ENCODE measurements at places on chromosomes 6 and 20.

- DNase-seq = no peak
Measured at GRCh38 chr6:116529466-116530290, 15.8 kb downstream of the TRAPPC3L start.

DNA sequence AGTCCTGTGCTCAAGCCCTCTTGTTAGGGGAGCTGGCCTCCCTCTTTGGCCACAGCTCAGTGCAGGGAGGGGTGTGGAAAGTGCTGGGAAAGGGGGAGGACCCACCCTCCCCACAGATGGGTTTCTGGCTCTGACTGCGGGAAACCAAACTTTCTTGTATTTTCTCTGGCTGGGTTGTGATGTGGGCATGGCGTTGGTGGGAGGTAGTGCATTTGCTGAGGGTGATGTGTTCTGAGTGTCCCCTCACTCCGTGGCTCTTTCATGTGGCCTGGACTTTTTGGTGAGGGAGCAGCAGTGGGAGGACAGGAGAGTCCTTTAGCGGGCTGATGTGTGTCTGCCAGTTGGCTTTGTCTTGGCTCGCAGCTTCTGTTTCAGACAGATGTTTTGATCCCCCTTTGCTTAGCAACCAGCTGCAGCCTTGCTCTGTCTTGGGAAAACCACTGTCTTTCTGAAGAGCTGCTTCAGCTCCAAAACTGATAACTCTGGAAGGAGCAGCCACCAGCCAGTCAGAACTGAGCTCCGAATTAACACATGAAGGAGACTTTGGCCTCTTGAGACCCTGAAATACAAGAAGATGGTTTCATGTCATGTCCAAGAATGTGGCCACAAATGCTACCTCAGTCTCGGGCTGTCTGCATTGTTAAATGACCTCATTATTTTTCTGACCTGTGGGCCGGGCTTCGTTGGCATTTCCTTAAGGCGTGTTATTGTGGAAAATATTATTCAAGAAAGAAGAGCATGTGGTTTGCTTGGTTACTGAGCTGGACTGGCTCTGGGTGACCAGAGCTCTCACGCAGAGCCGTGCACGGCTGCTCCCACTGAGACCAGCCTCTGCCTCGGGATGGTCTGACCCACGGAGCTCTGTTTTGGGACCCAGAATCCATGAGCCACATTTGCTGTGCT lies 21.5 kb downstream of the SYNJ2 start:
- DNase-seq = peak; percentile 49

DNA sequence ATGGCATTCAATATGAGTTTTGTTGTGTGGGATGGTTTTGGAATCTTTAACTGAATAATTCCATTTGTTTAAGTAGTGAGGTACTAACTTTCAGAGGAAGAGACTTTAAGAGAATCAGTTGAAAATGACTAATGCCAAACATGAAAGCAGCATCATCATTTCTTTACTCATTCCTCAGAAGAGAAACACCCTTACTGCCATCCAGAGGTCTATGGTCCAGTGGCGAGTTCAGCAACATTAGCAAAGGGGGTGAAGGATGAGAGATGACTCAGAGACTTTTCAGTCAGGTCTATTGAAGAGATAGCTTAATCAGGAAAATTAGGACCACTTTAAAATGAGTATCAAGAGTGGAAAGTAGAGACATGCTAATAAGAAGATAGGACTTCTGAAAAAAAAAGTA lies 118.8 kb downstream of the COL19A1 start:
- DNase-seq = no peak

GRCh38 chr6:114282292-114282691 lies 60.5 kb downstream of the HS3ST5 start:
- DNase-seq = no peak

- no peak for DNase-seq
Measured at GRCh38 chr20:61760321-61760720, 305.4 kb downstream of the TAF4 start.

GRCh38 chr6:98044151-98044561 lies 761.1 kb upstream of the MMS22L start:
- DNase-seq = no peak
